Astrocyte (in vitro differentiated cells and primary cell): ENCODE measurements at places on chromosomes 2 and 18. TPM values are rescaled to one million over a fixed set of nuclear protein-coding genes. Genes with fewer than 3 reads are reported as not detected.
A peak's percentile ranks its signal among the peaks of the same experiment; 100 is the strongest.

Gene ALK
- 0.16 and 0.46 TPM in 2 replicates for total RNA-seq

- H3K27ac ChIP-seq = no peak overlapping the region
- no peaks in the 10 kb centered on the region for H3K27me3 ChIP-seq
- no peak overlapping the region for H3K4me3 ChIP-seq
- peaks cover 14% of the 10 kb centered on the region for H3K36me3 ChIP-seq
Measured at GRCh38 chr2:58157754-58158153, 83.4 kb downstream of the FANCL start.

DNA sequence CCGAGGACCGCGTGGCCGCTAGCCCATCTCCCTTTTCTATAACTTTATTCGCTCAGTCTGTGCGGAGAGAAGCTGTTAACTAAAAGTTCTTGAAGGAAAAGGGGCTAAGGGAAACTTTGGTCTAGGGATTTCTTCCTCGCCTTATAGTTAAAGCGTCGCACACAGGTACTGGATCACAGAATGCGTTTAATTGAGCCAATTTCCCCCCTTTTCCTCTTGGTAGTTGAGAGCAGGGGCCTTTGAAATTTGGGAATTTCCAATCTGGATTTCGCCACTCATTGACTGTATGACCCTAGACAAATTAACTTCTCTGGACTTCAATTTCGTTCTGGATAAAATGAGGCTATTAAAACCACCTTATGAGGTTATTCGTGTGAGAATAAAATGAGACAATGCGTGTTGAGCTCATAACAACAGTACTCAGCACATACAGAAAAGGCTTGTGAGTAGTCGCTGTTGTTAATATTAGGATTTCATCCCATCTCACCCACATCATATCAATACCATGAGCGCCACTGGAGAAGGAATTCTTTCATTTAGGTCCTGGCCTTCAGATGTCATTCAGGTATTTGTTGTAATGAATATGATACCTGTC lies 763 bp upstream of the OLA1 start:
- H3K4me1 ChIP-seq = peaks cover 11% of the 10 kb centered on the region
- H3K36me3 ChIP-seq = peaks cover under 1% of the 10 kb centered on the region
- DNase-seq = no peak
- H3K27me3 ChIP-seq = no peaks in the 10 kb centered on the region

DNA sequence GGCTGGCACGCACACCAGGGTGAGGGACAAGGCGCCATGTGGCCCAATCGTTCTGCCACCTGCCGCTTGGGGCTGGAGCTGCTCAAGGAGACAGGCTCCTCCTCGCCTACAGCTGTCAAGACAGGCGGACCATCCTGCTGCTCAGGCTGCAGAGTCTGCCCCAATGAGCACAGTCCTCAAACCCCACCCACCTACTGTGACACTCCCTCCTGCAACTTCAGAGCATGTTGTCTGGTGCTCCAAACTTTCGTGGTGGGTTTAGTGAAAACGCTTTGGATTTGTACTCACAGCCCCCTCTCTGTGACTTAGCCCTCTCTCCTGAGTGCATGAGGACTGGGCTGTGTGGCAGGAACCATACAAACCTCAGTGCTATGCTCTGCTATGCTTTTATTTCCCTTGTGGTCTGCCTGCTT lies 23.2 kb upstream of the SLC35F6 start:
- no peak overlapping the region for H3K4me3 ChIP-seq
- H3K4me1 ChIP-seq = no peaks in the 10 kb centered on the region
- H3K27ac ChIP-seq = no peak overlapping the region
- H3K27me3 ChIP-seq = no peaks in the 10 kb centered on the region

DNA sequence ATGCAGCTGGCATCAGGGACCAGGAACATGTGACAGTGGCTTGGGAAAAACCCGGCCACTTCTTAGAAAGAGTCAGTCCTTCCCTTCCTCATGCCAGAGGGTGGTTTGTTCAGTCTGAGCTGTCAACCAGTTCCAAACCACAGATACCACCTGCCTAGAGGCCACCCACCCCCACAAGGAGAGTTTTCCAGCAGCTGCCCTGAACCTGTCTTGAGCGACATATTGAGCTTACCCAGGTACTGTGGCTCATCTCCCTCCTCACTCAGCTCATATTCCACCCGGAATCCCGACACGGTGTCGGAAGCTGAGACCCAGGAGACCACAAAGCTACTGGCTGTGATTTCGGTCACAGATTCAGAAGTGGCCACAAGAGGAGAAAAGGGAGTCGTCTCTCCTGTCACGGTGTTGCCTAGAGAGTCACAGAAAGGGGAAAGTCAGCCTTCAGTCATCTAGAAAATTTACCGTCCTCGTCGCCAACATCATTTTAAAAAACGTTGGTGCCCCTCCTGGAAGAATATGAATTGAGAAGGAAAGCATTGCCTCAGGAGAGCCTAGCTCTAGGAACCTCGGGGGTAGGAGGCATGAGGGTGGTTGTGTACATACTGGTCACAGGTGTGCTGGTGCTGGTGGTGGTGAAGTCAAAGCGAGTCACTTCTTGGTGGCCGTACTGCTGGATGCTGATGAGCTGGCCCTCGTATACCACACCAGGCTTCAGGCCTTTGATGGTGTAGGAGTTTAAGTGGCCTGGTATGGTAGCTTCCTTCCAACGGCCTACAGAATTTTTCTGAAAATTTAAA lies 26.3 kb downstream of the FN1 start:
- DNase-seq = no peak
- H3K27ac ChIP-seq = peak overlapping the region; percentile 56
- H3K4me1 ChIP-seq = peaks cover 68% of the 10 kb centered on the region
- no peak overlapping the region for H3K4me3 ChIP-seq
- peaks cover 88% of the 10 kb centered on the region for H3K36me3 ChIP-seq

DNA sequence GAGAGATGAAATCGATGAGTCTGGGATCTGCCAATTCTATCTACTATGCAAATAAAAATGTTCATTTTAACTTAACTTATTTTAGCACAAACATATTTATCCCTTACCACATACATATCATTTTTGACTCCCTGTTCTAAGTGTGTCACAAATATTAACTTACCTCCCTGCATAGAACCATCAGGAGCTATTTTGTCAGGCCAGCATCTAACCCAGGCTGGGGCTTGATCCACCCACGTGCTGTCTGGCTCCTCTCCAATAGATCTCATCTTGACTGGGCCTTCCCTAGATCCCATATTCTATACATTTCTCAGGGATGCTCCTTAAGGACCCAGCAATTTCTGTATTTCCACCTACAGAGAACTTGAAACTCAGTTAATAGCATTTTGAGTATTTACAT lies 20.9 kb downstream of the NTSR2 start:
- no peak for DNase-seq
- H3K27ac ChIP-seq = no peak overlapping the region
- no peak overlapping the region for H3K4me3 ChIP-seq
- peaks cover 5% of the 10 kb centered on the region for H3K27me3 ChIP-seq
